HFFc6 (cell line): ENCODE measurements at places on chromosomes 2 and 18.

DNA sequence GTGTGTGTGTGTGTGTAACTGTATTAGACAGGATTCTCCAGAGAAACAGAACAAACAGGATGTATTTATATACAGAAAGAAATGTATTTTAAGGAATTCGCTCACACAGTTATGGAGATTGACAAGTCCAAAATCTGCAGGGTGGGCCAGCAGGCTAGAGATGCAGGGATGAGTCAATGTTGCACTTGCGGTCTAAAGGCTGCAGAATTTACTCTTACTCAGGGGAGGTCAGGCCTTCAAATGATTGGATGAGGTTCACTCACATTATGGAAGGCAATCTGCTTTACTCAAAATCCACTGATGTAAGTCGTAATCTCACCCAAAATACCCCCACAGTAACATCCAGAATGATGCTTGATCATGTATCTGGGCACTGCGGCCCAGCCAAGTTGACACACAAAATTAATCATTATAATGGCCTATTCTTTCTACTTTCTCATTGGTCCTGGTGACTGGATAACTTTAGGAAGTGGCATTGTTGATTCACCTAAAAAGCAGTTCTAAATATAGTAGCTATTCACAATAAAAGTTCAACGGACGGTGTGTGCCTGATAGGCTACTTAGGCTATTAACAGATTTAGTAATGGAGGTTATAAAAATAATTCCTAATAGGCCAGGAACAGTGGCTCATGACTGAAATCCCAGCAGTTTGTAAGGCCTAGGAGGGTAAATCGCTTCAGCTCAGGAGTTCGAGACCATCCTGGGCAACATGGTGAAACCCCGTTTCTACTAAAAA, 40.6 kb upstream of the ACYP2 start:
- DNase-seq = peak; percentile 43

- DNase-seq = no peak
Measured at GRCh38 chr2:36965751-36966369, 476 bp downstream of the STRN start.

- DNase-seq = no peak
Measured at GRCh38 chr2:42788-43187, 3.5 kb downstream of the FAM110C start.

GRCh38 chr2:1010415-1010930, 59.8 kb downstream of the SNTG2 start:
- no peak for DNase-seq

- no peak for DNase-seq
Measured at GRCh38 chr2:234130777-234131181, 80.3 kb downstream of the SPP2 start.

DNA sequence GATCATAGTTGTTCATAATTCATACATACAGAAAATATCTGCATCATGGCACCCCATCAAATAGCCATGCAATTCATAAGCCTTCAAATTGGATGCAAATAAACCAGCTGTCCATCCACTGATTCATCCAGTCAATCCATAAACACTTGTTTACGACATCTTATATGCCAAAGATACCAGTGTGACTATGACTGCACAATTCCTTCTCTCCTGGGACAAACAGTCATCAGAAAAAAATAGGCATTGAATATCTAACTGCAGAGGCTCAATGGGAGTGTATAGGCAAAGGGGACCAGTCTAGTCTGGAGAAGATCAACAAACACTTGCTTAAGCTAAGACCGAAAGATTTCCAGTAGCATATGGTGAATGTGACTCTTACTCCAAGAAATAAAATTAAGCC, 70.0 kb downstream of the COL4A3 start:
- DNase-seq = no peak

DNA sequence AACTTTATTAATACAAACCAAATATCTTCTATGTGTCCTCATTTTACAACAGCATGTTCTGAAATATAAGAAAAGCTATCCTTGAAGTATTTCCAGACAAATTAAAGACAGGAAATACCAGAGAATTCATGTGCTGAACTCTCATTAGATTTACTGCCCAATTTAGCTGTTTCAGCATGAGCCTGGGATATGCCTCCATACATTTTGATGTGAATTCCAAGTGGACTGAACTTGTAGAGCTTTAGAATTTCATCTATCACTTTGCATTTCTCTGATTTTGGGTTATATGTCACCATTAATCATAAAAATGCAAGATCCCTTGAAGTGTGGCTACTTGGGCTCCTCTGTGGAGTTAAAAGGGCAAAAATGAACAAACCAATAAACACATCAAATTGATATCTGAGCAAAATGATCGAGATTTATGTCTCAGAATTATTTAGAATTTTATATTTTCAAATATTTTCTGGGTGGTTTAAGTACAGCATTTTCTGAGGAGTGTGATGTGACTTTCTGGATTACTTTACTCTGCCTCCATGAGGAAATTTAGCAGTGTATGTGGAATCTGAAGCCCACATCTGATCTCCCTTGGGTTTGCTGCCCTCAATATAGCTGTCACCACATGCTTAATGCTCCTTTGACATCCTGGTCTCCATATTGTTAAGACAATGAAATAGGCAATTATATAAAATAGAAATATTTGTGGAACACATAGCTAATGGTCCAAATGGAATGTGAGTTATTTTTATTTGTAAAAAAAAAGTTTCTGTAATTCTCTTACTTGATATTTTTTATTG, 206.6 kb upstream of the RBMS1 start:
- no peak for DNase-seq

DNA sequence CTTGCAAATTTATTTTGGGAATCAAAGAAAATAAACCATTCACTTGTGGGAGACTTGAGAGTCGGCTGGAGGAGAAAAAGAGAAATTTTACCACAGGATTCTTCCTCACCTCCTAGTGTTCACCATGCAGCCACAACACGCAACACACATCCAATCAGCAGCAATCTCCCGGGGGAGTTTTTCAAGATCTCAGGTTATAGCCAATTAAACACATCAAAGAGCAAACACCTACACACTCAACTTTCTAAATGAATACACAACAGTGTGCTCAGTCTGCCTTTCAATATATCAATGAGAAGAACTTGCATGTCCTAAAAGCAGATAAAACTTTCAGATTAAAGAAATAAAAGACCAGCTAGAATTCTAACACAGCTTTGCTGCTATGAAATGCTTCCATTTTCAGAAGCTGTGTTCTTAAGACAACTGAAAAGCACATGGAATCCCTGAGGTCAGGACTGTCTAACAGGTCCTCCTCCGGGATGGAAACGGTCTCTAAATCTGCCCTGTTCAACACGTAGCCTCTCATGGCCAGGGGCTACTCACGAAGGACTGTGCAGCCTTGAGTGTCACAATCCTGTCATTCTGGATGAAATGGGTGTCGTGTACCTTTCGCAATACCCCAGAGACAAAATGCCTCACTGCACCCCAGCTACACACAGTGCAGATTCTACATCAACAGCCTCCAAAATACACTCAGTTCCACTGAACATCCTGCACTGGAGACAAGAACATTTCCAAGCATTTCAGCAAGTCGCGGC, 84.2 kb downstream of the ZNF516 start:
- no peak for DNase-seq

- no peak for DNase-seq
Measured at GRCh38 chr2:50345701-50346591, 686.0 kb downstream of the NRXN1 start.
